ENCODE measurements at places on chromosomes 1 and 21.
A peak's percentile ranks its signal among the peaks of the same experiment; 100 is the strongest.

DNA sequence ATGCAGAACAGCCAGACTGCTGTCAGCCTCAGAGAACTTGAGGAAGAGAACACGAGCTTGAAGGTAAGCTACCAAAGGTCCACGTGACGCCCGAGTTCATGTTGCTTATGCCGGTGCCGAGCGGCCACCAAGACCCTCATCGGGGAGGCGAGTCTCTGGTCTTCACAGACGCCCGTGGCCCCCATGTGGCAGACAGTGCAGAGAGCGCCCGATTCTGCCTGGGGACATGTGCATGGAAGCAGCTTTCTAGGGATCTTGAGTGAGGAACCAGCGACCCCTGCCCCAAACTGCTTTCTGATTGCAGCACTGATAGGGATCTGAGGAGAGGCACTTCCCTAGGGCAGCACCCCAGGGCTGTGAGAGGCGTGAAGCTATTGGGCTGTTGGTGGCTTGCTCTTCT lies 56.3 kb upstream of the DIP2A start:
- no peak for DNase-seq

GRCh38 chr1:113416496-113416895 lies 26.2 kb downstream of the MAGI3 start:
- DNase-seq: no peak

GRCh38 chr1:93440272-93440671 lies 7.6 kb upstream of the FNBP1L start:
- no peak for DNase-seq

DNA sequence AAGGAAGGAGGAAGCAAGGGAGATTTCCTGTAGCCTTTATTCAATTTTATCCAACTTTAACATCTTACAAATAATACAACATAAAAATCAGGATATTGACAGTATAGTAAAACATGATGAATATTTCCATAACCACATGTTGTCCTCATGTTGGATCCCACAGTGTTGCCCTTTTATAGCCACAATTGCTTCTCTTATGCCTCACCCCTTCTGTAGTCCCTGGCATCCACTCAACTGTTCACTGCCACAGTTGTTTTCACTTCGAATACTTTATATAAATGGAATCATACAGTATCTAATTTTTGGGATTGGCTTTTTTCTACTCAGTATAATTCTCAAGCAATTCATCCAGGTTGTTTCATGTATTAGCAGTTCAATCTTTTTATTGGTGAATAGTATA lies 44.8 kb downstream of the SRSF11 start:
- DNase-seq: no peak

GRCh38 chr1:29569971-29570634 lies 333.8 kb downstream of the PTPRU start:
- DNase-seq: no peak

DNA sequence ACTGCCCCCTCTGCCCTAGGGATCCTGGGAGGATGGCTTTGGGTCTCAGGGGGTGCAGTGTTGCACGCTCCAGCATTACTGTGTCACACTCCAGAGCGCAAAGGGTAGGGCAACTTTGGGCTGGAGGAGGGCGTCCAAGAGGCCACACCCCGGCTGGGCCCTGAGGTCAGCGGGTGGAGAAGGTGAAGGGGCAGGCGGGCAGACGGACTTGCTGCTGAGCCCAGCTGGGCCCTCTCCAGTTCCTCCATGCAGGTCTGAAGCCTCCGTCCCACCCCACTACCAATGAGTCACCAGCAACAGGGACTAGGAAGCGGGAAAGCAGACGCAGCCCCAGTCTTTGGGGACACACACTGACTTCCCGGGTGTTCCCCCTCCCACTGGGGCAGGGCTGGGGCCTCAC lies 116.0 kb downstream of the CASZ1 start:
- DNase-seq: no peak

GRCh38 chr1:81801651-81802456 lies 1.1 kb downstream of the ADGRL2 start:
- no peak for DNase-seq

DNA sequence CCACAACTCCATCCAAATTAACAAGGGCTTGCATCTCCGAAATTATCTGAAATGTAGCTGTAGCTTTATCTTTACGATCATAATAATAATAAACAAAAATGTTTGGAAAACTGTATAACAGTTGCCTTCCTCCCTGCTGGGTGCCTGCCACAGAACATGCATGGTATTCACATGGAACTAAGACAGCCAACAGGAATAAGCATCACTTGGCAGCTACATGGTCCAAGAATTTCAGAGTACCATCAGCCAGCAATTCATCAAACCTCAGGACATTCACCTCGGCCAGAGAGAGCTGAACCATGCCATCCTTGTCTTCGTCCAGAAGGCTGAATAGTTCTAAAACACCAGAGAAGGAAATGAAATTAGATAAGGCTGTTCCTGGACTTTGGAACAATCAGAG lies 122.7 kb downstream of the CAPN8 start:
- DNase-seq: no peak

DNA sequence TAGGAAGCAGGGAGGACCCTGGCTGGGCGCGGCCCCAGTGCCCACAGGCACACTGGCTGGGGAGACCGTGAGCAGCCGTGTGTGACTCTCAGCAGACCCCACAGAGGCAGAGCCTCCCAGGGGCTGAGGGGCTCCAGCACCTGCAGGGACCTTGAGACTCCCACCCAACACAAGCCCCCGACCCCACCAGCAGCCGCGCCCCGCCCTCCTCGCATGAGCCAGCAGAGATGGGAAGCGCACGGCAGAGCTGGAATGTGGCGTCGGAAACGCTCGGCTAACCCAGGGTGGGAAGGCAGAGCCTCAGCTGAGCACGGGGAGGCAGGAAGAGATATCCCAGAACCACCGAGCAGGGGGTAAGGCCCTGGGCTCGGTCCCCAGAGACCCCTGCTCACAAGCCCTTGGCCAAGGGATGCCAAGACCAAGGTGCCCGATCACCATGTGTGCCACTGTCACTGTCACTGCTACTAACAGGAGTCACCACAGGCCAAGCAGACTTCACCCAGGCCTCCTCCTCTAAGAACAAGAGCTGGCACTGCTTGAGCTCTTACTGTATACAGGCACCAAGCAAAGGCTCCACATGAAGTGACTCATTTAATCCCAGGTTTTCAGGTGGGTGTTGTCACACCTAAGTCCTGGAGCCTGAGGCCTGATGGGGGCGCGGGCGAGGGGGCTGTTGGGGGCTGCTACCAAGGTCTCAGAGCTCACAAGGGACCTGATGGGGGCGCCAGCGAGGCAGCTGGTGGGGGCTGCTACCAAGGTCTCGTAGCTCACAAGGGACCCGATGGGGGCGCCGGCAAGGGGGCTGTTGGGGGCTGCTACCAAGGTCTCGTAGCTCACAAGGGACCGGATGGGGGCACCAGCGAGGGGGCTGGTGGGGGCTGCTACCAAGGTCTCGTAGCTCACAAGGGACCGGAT lies 20.1 kb downstream of the MEGF6 start:
- DNase-seq: no peak

DNA sequence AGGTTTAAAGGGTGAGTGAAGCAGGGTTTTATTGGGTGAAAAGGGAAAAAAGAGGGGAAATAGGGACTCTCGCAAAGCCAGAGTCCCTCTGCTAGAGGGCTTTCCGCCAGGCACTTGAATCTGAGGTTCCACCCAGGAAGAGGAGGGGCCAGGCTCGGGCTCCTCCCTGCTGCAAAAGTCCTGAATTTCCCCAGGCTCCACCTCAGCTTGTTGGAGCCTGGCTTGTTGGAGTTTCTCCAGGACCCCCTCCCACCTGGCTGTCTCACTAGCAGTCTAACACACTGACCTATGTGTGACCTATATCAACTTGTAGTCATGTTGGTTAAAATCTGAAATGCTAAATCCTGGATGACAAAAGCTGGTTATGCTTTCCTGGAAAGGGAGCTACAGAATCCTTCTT lies 25.5 kb downstream of the GBP2 start:
- no peak for DNase-seq

- no peak for DNase-seq
These were observed 2.3 kb upstream of the CCSAP start for GRCh38 chr1:229344937-229345684.

GRCh38 chr1:208009303-208009702 lies 98.4 kb upstream of the CD34 start:
- no peak for DNase-seq

DNA sequence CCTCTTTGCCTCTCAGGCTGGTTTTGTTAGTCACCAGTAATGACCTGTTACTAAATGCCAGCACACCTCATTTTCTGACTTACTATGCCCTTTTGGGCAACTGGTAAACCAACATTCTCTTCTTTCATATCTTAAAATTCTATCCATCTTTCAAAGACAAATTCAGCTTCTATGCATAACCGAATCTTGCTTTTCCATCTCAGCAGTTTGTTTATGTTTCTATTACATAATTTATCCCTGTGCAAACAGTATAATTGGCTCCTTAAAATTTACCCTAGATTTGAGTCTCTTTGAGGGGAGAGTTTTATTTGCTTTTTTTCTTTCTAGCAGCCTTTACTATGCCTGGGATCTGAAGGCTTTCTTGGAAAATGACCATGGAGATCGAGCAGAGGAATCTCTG lies 58.5 kb upstream of the SIPA1L2 start:
- DNase-seq: no peak

DNA sequence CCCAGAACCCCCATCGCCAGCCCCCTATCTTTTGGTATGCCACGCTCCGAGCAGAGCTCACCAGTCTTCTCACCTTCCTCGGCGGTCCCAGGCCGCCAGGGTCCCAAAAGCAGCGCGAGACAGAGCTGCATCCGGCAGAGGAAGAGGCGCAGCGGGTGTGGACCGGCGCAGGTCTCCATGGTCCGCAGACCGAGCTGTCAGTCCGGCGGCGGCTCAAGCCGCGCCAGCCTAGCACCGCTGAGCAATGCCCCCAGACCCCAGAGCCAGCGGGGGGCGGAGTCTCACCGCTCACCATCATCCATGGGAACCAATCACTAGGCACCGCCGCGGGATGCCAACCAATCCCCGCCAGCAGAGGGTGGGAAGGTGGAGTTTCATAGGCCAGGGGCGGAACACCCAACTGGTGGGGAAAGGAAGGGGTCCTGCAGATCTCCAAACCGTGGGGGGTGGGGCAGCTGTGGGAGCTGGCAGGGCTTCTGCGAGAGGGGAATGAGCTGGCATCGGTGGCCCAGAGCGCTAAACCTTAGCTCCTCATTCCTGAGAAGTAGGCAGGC lies at the start of gene EPHA10:
TSS of gene EPHA10 (minus strand) at position 233 of the 554 bp plus-strand sequence. CDS start at position 179, 54 bp downstream.
- DNase-seq: no peak

GRCh38 chr21:32120230-32120629 lies 158.6 kb downstream of the MIS18A start:
- DNase-seq: no peak

GRCh38 chr1:60848583-60849188 lies 233.7 kb upstream of the NFIA start:
- DNase-seq: no peak

GRCh38 chr1:201328576-201328975 lies 45.3 kb downstream of the PKP1 start:
- DNase-seq: no peak

DNA sequence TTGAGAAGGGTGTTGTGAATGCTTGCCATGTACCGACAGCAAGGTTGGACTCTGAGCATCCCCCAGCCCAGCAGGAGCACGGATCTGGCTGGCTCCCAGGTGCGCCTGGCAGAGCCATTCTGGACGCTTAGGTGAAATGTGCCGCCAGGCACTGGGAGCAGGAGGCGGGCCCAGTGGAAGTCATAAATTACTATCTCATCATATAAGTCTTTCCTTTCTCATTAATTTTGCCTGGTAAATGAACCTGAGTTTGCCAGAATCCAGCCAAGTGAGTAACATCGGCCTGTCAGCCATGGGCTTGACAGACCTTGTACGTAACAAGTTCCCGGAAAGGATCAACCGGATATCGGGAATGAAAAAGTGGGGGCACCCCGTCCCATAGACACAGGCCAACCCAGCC lies 179.5 kb upstream of the ARHGEF16 start:
- DNase-seq: no peak

DNA sequence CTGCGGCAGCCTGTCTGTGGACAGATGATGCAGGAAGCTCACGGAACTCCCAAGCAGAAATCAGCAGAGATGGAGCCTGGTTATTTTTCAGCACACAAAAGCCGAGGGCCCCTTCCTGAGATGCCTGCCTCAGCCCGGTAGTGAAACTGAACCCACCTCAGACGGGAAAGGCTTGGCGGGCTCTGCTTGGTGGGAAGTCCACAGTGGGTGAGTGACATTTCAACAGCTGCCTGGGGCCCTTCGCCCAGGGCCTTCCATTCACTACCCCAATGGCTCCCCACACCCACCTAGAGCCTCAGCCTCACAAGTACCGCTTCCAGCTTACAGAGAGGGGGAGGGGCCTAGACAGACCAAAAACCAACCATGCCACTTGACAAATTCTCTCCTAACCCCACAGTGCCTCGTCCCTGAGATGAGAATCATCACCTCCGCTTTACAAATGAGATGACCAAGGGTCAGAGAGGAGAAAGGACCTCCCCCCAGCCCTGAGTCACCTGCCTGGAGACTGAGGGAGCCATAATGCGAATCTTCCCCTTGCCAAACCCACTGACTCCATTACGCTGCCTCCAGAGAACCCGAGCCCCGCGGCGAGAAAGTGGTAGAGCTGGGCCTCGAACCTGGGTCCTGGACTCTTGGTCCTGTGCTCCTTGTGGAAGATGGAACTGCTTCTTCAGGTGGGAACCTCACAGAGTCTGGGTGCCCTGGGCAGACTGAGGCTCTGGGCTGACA lies 3.4 kb upstream of the ECE1 start:
- no peak for DNase-seq

GRCh38 chr1:68173936-68174737 lies 58.2 kb downstream of the WLS start:
- DNase-seq: no peak

DNA sequence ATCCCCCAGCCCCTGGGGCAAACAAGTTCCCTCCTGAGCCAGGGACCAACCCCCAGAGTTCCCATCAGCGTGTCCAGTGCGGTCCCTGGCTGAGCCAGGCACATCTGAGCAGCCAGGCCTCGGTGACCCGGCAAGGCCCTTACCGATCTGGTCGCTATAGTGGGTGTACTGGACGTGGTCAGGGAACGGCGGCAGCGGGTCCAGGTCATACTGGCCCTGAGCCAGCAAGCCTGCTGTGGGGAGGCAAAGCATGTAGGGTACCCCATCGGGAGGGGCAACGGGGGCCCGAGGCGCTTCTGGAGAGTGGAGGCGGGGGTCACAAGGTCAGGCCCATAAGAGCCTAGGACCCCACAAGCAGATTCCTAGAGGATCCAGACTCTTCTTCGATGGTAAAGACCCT lies 3.5 kb downstream of the MFAP2 start:
- DNase-seq: no peak

- DNase-seq: no peak
These were observed 26.7 kb downstream of the CCDC18 start for GRCh38 chr1:93207211-93207610.

- DNase-seq: peak; percentile 41
These were observed 25.7 kb downstream of the RAB7B start for GRCh38 chr1:205977402-205978014.

DNA sequence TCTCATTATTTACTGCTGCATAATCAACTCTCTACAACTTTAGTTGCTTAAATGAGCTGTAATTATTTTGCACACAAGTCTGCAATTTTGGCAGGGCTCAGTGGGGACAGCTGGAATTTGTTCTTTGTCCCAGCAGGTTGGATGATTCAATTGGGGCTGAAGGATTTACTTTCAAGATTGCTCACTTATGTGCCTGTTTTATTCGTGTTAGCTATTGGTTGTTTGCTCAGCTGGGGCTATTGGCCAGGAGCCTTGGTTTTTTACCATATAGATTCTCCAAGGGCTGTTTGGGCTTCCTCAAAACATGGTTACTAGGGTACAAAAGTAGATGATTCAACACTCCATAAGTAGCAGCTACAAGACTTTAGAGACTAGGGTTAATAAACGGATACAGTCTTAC lies 13.4 kb downstream of the OR10R2 start:
- no peak for DNase-seq
